ENCODE measurements at places on chromosomes 4 and X.
A peak's percentile ranks its signal among the peaks of the same experiment; 100 is the strongest.

GRCh38 chrX:149638860-149639259 lies 7.3 kb upstream of the TMEM185A start:
- DNase-seq = no peak

- no peak for DNase-seq
These were observed 51.8 kb downstream of the PHOX2B start for GRCh38 chr4:41696763-41697162.

GRCh38 chr4:17447056-17447455 lies 64.8 kb downstream of the QDPR start:
- no peak for DNase-seq

GRCh38 chr4:7956270-7956808 lies 16.7 kb upstream of the AFAP1 start:
- DNase-seq = no peak

GRCh38 chr4:113593400-113594230 lies 167.9 kb downstream of the CAMK2D start:
- DNase-seq = no peak

GRCh38 chrX:97704881-97705280 lies 821.2 kb downstream of the RPA4 start:
- DNase-seq = no peak

GRCh38 chr4:24965627-24966026 lies 52.8 kb upstream of the CCDC149 start:
- DNase-seq = no peak

- no peak for DNase-seq
These were observed 14.0 kb downstream of the PLCXD1 start for GRCh38 chrX:295136-295535.

DNA sequence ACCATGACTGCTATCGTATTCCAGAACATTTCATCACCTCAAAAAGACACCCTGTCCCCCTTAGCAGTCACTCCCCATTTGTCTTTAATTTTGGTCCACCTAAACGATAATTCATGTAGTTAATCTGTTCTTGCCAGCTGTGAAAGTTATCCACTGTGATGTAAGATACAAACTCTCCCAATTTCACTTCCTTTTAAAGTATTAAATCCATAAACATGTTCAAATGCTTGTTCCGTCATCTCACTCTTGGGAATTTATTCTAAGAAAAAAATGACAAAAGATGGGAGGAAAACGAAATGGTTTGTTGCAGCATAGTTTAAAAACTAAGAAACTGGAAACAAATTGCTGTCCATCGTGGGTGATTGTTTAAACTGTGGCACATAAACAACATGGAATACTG lies 53.7 kb upstream of the IRF2 start:
- DNase-seq = no peak

GRCh38 chrX:21972721-21973120 lies 32.2 kb downstream of the SMS start:
- DNase-seq = no peak

- DNase-seq = no peak
These were observed 373.6 kb downstream of the MID1IP1 start for GRCh38 chrX:39174772-39175417.

GRCh38 chr4:21457086-21457840 lies 491.3 kb downstream of the KCNIP4 start:
- DNase-seq = no peak

- no peak for DNase-seq
These were observed 24.1 kb downstream of the FRMPD4 start for GRCh38 chrX:12162420-12162819.

GRCh38 chr4:186910385-186910784 lies 186.7 kb upstream of the FAT1 start:
- DNase-seq = no peak

GRCh38 chrX:13966071-13966792 lies 63.5 kb downstream of the GEMIN8 start:
- DNase-seq = no peak

GRCh38 chrX:153871946-153872878 lies 13.8 kb downstream of the L1CAM start:
- DNase-seq = no peak

GRCh38 chr4:166311169-166311568 lies 438.1 kb downstream of the TLL1 start:
- DNase-seq = no peak

DNA sequence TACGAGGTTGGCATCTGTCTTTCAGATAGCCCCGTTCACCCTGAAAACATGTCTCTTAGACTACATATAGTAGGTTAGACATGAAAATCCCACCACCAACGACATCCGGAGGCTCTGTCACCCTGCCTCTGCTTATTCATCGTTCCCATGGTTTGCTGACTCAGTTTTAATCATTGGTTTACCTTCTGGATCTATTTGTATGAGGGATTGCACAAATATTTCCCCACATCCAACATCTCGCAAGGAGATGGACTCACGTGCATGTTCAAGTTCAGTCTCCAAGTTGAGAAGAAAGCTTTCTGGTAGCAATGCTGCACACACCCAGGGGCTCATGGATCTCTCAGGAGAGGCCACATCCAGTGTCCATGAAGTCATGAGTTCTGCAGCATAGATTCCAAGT lies 10.8 kb downstream of the CETN2 start:
- no peak for DNase-seq

DNA sequence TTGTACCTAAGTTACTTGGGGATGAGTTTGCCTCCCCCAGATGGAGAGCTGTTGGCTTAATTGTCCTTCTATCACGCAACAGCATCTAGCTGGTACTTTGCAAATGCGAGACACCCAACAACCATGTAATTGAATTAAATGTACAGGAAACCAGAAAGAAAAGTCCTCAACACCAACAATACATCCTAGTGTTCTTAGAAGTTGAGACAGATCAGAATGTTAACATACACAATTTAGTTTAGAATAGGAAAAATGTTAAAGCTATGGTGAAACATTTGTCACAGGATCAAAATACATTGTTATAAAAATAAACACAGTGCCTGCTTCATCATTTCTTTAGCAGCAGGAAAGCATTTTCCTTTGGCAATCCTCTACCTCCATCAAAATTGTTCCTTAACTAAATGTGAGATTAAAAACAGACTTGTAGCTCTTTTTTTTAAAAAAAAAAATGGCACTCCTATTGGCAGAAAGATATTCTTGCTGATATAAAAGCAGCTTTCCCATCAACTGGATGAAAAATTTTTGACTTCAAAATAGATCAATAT lies 163.1 kb upstream of the MID1 start:
- no peak for DNase-seq

DNA sequence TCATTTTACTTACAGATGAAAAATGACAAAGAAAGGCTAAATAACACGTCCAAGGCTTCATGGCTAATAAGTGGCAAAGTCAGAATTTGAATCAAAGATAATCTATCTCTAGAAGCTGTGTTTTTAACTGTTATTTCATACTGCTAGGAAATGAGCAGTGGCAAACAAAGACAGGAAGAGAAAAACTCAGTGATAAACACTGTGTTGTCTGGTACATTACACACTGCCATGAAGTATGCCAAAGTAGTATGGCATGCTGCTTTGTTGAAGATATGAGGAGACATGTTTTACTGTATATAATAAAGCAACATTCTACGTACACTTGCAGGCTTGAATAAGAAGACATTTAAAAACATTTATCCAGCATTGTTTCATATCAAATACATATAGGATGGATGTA lies 49.5 kb downstream of the TIGD2 start:
- no peak for DNase-seq

- DNase-seq = no peak
These were observed 116.5 kb upstream of the IQCM start for GRCh38 chr4:149932188-149932587.

DNA sequence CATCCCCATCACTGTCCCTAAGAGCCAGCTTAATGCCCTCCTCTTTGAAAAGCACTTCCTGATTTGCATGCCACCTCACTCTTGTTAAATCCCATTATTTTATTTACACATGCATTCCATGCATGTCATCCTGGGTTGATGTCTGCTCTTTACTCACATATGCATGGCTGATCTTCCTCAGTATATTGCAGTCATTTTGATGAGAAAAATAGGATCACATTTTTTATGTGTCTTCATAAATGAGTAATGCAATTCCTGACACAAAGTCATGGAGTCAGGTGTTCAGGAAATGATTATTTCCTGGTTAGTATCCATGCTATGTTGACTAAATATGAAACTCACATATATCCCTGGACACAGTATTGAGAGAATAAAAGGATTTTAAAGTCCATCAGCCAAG lies 204.7 kb downstream of the SLIT2 start:
- no peak for DNase-seq

GRCh38 chr4:20761382-20761781 lies 61.1 kb downstream of the PACRGL start:
- no peak for DNase-seq

DNA sequence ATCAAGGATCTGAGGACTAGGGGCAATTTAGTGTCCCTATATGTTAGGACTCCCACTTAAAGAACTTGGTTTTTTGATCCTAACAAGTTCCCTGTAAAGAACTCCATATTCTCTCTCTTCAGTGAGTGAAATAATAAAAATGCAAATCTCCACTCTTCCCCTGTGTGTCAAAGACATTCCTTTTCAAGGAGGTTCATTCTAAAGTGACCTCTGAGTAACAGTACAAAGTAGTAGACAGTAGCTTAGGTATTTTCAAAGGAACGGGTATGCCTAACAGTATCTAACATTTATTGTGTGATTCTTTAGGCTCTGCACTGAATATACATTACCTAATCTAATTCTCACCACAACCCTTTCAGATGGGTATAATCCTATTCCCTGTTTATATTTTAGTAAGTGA lies 58.4 kb upstream of the SCOC start:
- DNase-seq = no peak

GRCh38 chr4:57374866-57375595 lies 264.8 kb upstream of the IGFBP7 start:
- DNase-seq = no peak

DNA sequence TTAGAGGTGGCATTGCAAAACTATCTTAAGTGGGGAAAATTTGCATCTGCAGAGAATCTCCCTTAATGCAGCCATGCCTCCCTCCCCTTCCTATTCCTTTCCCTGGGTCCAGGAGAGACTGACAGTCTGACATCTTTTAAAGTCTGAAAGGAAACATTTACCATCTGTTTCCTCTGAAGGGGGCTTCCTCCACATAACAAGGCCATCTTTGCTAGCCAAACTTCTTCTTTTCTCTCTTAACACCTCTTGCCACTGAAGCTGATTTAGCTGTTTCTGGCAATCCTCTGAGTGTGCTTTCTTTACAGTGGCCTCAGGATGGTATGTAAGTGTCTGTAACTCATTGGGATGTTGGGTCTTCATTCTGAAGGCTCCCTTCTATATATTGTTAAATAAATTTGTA lies 34.6 kb upstream of the AADAT start:
- DNase-seq = no peak

GRCh38 chrX:51889851-51890250 lies 3.6 kb upstream of the MAGED1 start:
- no peak for DNase-seq

DNA sequence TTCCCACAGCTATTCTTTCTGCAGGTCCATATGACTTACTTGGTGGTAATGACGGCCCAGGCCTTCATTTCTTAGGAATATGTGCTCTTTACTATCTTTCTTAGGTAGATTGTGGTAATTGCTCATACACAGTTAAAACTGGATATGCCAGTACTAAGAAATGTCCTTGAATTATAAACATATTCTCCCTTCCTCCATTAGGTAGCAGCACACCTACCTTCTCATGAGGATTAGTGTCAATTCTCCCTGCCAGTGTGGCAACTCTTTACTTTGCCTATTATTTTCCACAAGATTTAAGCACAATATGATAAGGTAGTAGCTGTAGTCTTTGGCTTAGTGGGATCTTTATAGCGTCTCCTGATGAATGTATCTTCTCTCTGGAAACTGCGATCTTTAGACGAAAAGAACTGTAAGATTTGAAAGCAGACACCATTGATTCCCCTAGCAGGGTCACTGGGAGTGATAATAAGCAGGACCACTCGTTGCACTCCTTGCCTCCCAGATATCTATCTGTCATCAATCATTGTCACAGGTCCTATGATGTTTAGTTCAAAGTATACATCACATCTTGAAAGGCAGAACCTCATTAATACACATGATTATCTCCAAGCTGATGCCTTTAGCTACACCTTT lies 1240.7 kb downstream of the C4orf33 start:
- no peak for DNase-seq

DNA sequence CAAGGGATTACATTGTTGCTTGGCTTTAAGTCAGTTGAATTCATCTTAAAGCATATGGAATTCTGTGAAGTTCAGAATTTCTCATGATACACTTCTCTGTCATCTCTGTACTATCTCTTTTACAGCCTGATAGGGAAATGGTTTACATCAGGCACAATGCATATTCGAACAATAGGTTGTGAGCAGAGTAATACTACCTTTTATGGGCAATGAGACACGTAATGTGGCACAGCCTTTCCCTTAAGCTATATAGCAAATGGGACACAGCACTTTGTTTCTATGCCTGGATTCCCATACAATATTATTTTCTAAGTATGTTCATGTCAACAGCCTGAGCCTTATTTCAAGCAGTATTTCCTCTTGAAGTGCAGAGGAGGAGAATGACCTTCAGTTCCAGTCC lies 58.4 kb downstream of the SYNPO2 start:
- no peak for DNase-seq

DNA sequence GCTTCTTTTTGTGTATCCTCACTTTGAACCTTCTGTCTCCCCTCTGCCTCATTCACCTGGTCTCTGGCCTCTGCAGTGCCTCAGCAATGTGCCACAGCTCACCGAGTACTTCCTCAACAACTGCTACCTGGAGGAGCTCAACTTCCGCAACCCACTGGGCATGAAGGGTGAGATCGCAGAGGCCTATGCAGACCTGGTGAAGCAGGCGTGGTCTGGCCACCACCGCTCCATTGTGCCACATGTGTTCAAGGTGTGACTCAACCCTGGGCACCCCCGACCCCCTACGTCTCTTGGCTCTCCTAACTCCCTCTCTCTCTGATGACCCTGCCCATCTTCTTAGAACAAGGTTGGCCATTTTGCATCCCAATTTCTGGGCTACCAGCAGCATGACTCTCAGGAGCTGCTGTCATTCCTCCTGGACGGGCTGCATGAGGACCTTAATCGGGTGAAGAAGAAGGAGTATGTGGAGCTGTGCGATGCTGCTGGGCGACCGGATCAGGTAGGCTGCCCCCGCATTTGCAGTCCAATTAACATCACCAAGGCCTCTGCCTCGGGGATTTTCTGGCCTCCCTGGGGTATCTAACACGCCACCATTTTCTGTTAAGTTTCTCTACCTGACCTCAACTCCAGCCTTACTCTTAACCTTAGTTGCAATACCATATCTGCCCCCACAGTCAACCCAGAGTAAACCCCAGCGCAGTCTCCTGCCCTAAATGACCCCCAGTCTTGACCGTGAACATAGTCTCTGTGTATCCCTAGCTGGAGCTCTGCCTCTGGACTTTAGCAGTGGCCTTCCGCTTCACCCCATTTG lies 8.6 kb downstream of the USP11 start:
- DNase-seq = no peak

DNA sequence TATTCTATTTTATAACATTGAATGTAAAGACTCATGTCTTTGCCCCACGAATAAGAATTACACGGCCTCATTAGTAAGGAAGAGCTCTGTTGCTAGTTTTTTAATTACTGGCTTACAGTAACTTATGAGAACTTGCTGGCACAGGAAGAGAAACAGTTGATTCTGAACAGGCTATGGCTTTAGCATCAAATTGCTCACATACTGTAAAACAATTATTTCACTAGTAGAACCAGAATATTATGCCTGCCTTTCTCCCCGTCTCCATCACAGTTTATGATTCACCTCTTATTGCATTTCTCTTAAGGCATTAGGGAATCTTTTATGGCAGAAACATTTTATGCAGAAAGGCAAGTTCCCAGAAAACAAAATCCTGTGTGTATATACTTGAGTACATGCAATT lies 126.1 kb downstream of the SPRY1 start:
- no peak for DNase-seq

GRCh38 chr4:112726041-112726440 lies 89.1 kb downstream of the LARP7 start:
- DNase-seq = no peak

GRCh38 chrX:115226929-115227328 lies 7.0 kb downstream of the LRCH2 start:
- DNase-seq = peak; percentile 11
